Left forelimb (tissue), 1 donor: ENCODE measurements at places on chromosomes 6 and 20.

DNA sequence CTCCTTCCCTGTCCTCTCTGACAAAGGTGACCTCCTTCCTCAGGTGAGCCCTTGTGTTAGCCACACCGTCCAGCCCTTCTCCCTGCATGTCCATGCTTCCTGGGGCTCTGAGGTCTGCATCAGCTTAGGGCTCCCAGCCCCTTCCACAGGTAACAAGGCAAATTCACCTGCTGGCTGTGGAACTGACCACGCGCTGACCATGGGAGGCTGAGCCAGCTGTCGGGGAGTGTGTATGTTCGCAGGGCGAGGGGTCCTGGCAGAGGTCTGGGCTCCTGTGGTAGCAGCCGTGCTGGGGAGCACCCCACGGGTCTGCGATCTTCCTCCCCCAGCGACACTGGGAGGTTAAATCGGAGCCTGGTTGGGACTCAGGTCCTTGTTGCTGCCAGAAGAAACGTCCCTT is 136.7 kb downstream of the PHACTR3 start:
- no peak for DNase-seq

DNA sequence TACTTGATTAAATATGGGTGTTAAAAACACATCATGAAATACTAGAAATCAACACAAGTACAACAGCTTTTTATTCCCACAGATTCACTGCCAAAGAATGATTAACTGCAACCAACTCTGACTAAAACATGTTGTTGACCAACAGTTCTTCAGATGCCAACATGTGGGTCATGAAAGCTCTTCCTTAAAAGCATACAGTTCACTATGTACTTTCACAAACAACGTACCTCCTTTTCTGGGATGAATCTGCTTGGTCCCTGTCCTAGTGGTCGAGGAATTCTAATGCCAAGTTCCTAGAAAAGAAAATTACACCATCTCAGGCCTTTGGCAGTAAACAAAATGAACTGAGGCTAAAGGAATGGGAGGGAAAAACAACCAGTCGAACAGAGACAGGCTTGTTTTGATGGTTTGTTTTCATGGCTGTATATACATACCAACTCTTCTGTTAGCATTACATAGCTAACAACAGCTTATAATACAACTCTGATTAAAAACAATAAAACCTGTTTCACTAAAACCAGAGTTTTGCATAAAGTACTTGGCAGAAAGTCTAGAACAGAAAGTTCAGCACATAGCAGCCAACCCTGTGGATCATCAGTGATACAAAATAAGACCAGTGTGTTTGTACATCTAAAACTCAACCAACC is 92.5 kb downstream of the SESN1 start:
- no peak for DNase-seq

DNA sequence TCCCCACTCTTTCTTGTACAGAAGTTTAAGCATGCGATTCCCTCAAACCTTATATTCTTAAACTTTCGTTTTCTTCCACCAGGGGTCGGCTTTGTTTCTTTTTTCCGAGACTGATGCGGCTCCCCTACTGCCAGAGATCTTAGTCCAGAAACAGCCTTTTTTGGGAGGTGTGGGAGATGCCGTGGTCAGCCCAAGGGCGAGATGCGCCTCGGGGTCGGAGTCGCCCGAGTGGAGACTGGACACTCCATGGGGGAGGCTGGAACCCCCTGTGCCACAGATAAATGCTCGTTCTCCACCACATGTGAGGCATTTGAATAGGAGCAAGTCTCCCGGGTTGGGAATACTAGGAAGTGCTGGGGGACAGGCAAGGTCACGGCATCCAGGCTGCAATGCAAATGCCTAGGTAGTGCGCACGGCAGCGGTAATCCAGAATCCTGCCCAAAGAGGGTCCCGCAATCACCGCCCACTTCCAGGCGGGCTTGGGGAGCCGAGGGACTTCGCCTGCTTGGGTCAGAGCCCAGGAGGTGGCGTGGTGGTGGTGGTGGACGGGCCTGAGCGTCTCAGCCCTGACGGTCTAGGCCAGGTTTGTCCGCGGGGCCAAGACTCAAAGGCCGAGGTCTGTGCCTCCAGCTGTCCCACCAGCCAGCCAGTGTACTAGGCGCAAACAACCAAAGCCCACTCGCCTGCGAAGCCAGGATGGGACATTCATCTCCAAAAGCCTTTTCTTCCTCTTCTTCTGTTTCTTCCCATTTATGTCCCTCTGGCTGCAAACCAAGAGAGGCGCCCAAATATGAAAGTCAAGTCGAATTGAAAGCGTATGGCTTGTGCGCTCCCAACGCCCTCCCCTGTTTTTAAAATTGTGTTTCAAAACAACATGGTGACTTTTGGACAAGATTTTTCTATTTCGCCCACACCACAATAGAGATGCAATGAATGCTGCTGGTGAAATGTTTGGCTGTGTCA is 39.3 kb upstream of the OSTM1 start:
- DNase-seq: peak; percentile 71

DNA sequence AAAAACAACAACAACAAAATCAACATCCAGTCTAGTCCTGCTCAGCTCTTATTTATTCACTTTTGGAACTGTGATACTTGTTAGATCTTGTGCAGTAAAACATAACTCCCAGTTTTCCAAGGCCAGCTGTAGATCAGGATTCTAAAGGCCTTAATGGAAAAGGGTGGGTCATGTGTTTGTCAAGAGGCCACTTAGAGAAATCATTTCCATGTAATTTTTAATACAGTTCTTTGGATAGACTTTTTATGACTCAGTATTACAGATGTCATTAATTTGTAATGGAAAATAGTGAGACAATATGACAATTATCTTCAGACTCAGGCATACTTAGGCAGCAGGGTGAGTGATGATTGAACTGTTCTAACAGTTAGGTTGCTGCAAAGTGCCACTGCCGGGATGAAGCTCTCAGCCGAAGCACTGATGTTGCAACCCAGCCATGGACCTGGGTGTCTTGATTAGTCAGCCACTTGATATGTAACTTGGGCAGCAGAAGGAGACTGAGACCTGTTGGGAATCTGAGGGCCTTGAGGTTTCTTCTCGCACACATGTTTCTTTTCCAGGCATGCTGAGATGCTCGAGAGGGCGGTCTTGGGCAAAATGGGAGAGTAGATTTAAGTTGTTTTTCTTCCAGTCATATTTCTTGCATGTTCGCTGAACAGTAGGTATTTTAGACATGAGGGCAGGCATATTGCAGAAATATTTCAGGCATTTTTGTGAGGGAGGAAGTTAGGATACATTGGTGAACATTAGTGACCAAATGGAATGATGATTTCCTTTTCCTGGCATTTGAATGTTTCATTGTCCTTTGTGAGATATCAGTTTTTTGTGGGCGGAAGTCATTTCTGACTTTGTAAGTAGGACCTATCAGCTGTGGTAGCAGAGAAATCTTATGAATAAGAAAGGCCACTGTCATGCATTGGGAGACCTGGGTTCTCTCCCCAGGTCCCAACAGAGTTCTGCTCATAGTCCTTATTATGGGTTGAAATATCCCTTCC is 52.3 kb downstream of the SLX4IP start:
- no peak for DNase-seq

DNA sequence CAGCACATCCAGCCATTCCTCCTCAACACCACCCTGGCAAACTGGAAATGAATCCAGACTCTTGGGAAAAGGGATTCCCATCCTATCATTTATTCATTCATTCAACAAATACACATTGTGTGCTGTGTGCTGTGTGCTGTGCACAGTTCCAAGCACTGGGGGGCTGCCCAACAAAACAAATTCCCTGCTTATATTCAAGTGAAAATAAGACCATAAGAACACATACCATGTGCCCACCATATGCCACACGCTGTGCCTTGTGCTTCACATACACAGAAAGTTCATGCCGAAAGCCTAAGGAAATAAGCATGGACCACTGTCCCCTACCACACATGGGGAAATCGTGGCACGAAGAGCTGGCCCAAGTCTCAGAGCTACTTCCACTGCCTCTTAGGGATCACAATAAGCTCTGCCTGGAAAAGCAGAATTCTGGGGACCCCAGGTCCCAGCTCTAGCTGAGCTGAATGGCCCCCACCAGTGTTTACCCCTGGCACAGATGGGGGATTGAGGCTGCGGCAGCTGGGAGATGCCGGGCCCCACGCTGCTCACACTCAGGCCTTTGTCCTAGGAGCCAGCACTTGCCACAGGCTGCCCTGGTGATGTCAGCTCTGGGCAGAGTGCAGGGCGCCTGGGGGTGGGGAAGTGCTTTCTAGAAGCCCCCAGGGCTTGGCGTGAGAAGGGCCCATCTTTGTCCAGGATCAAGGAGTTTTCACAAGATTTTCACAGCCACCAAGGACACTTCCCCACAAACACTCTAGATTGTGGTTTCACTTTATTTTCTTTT is 99.6 kb downstream of the PREX1 start:
- DNase-seq: no peak

DNA sequence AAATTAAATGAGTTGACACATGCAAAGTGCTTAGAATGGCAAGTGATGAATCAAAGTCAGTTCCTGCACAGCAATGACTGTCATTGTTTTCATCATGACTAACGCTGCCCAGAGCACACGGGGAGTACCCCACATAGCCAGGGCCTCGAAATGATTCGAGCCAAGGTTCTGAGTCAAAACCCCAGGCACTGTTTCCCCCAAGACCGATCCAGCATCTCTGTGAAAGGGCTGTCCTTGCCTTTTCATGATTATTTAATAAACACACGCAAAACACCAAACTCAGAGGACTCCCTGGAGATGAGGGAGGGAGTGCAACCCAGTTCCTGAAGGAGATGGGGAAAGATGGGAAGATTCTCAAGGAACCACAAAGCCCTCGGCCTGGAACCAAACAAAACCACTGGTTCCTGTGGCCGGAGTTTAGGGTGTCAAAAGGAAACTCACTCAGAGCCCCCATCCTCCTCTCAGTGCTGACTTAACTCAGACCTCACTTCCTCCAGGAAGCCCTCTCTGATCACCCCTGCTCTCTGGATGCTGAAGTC is 3.8 kb downstream of the PREX1 start:
- no peak for DNase-seq

- DNase-seq: no peak
These were observed 21.4 kb downstream of the CDYL start for GRCh38 chr6:4797587-4797986.

GRCh38 chr6:35148167-35148741 is 7.1 kb upstream of the TCP11 start:
- no peak for DNase-seq

- DNase-seq: no peak
These were observed 50.8 kb downstream of the SNX9 start for GRCh38 chr6:157873735-157874344.

- no peak for DNase-seq
These were observed 383.8 kb upstream of the CITED2 start for GRCh38 chr6:139758209-139758611.

DNA sequence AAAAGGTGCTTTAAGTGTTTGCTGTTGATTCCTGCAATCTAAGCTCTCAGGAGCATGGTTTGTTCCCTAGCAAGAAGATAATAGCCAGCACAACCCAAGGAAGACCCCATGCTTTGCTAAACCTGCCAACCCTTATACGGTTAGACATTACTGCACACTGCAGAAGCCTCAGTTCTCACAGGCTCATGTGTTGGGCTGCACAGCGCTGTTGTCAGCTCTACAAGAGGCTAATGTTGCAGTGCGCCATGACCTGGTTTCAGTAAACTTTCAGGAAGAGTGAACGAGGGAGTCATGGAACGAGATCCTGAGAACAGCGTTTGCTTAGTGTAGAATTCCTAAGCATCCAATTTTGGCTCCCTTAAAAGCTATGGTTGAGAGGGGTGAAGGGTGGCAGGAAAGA is 218.5 kb downstream of the ARHGAP18 start:
- no peak for DNase-seq

DNA sequence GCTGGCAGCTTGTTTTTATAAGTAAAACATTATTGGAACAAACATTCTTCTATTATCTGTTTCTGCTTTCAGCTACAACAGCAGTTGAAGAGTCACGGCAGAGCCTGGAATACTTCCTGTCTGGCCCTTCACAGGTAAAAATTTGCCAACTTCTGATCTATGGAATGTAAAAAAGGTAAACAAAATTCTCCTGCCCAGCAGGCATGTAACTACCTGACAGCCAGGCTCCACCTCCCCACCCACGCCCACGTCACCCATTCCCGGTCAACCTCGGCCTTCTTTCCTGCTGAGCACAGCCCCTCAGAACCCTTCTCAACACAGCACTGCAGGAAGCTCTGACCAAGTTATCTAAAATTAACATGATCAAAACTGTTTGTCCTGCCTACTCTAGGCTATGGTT is 166.0 kb downstream of the DLL1 start:
- peak; percentile 34 for DNase-seq

DNA sequence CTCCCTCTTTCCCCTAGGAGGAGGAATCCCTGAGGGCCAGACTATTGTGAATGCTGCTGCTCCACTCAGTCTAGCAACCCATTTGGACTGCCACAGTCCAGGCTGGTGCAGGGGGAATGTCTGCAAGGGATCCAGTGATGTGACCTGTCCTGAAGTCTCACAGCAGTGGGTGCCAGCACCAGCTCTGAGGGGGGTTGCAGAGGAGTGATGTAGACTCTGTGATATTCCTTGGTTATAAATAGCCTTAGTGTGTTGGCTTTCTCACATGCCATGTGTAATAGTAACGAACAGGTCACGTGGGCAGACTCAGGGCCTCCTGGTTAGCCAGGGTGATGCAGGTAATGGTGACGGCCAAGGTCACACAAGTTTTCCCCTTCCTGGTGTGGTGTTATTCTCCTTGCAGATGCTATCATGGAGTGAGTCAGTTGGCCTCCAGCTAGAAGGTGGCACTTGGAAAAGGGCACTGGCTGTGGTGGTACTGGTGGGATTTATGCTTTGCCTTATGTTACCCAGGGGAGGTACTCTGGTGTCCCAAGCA is 404.4 kb downstream of the UTRN start:
- DNase-seq: no peak

DNA sequence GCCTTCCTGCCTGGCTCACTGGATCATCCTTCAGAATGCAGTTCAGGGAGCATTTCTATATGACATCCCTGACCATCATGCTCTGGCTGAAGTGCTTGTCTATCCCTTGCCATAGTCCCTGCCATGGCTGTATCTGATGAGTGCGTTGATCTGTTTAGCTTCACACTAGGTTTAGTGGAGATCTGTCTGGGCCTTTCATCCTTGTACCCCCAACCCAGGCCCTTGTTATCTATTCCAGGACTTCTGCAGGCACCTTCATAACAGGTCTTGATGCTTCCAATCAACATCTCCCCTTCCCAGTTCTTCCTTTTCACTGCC is 102.4 kb downstream of the QRSL1 start:
- no peak for DNase-seq

- DNase-seq: no peak
These were observed 25.3 kb downstream of the SERAC1 start for GRCh38 chr6:158142789-158143188.

- DNase-seq: no peak
These were observed at the start of gene GPX6 for GRCh38 chr6:28515676-28516075. GPX6 (minus strand) TSS chr6:28515793; CDS start chr6:28515743, 50 bp downstream.

- DNase-seq: no peak
These were observed 17.8 kb downstream of the HIVEP2 start for GRCh38 chr6:142927271-142927580.

- no peak for DNase-seq
These were observed 27.2 kb downstream of the VEGFA start for GRCh38 chr6:43796903-43797890.
